GF-D8 (cell line): ENCODE measurements at places on chromosomes 12 and 14.

GRCh38 chr12:81174664-81175063 lies 96.8 kb downstream of the ACSS3 start:
- no peak for DNase-seq

- DNase-seq, result no peak
Observed at GRCh38 chr14:72457641-72458040, 436.3 kb downstream of the DPF3 start.

GRCh38 chr12:63855299-63855698 lies 10.8 kb downstream of the SRGAP1 start:
- no peak for DNase-seq

DNA sequence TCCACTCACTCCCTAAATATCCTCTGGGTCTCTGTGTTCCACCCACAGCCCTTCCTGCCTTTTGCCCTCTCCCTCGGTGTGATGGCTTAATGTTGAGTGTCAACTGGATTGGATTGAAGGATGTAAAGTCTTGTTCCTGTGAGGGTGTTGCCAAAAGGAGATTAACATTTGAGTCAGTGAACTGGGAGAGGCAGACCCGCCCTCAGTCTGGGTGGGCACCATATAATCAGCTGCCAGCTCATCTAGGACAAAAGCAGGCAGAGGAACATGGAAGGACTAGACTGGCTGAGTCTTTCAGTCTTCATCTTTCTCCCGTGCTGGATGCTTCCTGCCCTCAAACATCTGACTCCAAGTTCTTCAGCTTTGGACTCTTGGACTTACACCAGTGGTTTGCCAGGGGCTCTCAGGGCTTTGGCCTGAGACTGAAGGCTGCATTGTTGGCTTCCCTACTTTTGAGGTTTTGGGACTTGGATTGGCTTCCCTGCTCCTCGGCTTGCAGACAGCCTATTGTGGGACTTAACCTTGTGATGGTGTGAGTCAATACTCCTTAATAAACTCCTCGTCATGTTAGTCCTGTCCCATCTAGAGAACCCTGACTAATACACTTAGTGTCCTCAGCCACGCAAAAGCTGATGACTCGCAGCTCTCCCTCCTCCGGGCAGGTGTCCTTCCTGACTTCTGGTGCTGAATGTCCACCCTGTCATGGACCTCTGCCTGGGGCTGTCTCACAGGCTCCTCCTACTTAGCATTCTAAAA lies 5.9 kb downstream of the DGLUCY start:
- no peak for DNase-seq

DNA sequence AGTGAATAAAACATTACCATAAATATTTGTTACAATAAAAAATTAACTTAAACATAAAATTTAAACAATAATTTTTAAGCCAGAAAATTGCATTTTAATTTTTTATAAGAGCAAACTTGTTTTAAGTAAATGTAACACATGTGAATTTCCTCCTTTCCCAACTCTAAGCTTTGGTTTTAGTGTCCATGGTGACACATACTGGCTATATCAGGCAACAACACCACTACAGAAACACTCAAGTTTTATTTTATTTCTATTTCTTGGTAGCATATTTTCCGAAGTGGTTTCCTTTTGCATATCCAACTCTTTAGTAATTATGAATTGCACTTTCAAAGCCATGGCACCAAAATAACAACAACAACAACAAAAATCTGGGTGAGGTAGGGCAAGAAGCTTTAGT lies 2.2 kb downstream of the NELL2 start:
- no peak for DNase-seq

GRCh38 chr12:21643758-21644157 lies 13.9 kb downstream of the LDHB start:
- no peak for DNase-seq

DNA sequence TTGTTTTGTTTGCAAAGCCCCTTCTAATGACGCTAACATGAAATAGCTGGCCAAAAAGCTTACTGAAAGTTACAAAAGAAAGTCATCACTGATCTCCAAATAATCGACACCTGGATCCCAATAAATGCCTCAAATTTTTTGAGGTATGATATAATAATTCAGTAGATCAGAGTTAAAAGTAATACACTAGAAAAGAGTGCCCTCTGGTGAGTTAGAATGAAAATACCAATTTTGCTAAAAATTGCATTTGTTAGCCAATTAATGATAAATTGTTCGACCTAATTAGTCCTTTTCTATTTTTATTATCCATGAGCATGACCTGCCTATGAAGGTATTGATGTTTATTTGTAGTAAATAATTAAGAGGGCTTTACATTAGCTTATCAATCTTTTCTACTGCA lies 78.6 kb downstream of the CEP128 start:
- DNase-seq, result no peak

- no peak for DNase-seq
Observed at GRCh38 chr14:96088074-96088473, 48.9 kb downstream of the C14orf132 start.

GRCh38 chr14:104788873-104789663 lies 6.5 kb downstream of the AKT1 start:
- DNase-seq, result no peak

- DNase-seq, result no peak
Observed at GRCh38 chr12:104741077-104741476, 217.0 kb downstream of the SLC41A2 start.

DNA sequence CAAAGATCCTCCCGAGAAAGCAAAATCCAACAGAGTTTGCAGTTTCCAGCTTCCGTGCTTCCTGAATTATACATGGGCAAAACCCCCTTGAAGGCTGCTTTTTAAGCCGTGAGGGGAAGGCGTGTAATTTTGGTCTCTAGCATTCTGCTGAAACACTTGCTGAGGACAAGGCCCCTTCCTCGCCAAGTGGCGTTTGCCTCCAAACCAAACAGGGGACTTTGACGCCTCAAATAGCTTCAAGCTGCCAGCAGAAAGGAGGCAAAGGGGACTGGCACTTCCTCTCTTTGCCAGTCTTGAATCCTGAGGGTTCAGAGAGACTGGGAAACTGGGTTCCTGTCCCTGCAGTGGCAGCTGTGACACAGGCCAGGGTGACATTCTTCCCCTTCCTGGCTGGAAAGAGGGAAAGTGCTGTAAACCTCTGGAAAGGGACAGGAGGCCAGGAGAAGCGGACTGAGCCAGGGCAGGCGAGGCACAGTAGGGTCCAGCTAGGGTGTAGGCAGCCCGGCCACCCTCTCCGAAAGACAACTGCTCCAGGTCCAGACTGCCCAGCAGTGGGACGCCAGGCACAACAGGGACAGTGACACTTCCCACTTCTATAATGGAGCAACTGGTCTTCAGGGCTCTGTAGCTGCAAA lies 96.2 kb upstream of the MED13L start:
- no peak for DNase-seq

GRCh38 chr14:70882776-70883492 lies 24.3 kb upstream of the PCNX1 start:
- peak; percentile 86 for DNase-seq

- DNase-seq, result no peak
Observed at GRCh38 chr12:33794954-33795353, 227.3 kb upstream of the ALG10 start.

DNA sequence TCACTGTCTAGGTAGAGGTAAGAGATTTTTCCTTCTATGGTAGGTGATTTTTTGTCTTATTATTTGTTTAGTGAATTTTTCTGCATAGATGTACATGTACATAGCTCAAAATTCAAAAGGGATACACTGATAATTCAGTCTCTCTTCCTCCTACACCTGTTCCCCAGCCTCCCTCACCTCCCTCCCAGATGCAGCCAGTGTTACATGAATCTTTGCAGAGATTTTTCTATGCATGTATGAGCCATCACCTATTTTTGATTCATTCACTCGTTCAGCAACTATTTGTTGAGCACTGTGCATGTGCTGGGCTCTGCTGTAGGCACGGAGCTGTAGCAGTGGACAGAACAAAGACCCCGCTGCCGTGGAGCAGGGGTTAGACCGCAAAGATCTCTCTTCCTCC lies 218.9 kb downstream of the AACS start:
- DNase-seq, result no peak

DNA sequence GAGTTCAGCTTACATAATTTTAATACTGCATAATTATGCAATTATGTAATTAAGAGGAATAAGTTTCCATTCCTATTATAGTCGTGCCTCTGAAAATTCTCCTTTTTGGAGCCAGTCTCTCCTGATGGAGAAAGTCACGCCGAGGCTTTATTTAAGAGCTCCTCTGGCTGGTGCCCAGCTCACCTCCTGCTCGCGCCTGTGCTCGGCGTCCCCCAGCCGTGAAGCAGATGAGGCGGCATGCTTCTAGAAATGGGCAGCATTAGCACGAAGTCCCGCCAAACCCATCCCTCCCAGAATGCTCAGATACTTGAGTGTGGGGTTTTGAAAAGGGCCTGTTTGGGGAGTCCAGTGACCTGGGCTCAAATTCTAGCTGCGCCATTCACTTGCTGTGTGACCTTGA lies 153.0 kb downstream of the PHETA1 start:
- no peak for DNase-seq

DNA sequence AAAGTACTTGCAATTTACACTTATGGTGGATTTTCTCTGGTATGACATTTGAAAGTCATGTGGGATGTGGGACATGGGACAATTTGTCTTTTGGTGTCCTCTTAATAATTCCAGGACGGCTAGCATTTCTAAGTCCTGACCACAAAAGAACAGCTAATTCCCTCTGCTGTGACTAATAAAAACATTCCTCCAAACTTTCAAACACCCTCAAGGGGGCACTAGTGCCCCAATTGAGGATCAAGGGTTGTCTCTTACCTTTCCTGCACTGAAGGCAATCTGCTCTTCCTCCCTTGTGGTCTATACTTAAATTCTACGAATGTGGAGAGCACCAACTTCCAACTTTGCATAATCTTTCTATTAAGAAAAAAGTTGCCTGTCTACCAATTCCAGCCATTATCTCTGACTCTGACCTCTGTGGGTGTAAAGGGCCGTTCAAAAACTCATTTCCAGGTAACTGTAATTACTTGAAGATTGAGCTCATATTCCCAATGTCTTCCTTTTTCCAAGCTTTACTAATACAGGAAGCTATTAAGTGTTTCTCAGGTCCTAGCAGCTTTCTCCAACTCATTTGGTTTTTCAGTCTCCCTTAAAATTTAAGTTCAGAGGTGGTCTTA lies 210.2 kb downstream of the PTPRO start:
- DNase-seq, result no peak

GRCh38 chr12:115666168-115666567 lies 611.3 kb downstream of the MED13L start:
- DNase-seq, result no peak

GRCh38 chr12:86663173-86663572 lies 407.0 kb upstream of the MGAT4C start:
- DNase-seq, result no peak

GRCh38 chr14:22598099-22598895 lies at the start of gene ABHD4:
ABHD4 (plus strand) TSS chr14:22598300; CDS start chr14:22598307, 7 bp downstream.
- no peak for DNase-seq

DNA sequence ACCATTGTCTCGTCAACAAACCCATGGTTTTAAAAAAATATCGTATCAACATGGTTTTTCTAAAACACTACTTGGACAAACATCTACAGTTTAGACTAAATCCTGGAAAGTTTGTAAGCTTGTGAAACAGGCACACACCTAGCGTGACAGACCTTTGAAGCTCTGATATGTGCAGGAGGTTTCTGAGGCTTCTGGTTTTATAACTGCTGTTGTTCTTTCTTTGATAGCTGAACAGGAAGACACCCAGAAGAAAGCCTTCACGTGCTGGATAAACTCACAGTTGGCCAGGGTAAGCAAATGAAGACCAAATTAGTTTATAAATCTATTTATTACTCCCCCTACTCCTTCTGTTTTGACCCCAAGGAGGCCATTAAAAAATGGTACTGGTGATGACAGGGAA lies 87.6 kb downstream of the SYNE2 start:
- no peak for DNase-seq

DNA sequence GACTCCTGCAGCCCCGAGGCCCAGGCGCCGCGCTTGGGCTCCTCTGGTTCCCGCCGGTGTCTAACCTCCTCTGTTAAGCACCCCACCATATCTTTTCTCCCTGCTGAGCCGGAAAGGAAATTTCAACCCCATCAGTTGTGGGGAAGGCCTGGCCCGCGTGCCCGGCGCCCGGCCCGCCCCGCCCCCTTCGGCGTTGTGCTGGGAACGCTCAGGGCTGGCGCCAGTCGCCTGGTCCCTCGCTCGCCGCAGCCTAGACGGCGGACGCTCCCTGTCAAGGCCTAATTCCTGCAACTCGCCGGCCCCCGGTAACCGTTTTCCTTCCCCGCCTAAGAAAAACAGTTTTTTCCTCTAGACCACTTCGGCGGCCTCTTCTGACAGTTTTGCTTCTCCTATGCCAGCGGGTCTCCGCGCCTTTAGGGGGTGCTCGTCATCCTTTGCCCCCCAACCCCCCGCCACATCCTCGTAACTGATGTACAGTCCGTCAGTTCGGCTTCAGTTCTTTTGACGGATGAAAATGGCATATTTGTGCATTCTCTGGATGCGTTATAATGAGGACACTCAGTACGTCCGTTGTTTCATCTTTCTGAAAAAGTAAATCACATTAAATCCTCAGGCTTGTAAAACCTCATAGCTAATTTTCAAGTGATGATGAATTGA lies 506 bp upstream of the NAP1L1 start:
- no peak for DNase-seq

- DNase-seq, result no peak
Observed at GRCh38 chr14:59097681-59098080, 90.8 kb upstream of the DAAM1 start.

GRCh38 chr14:89533136-89533535 lies 116.1 kb upstream of the FOXN3 start:
- no peak for DNase-seq

- no peak for DNase-seq
Observed at GRCh38 chr12:26271024-26271423, 75.7 kb downstream of the SSPN start.

DNA sequence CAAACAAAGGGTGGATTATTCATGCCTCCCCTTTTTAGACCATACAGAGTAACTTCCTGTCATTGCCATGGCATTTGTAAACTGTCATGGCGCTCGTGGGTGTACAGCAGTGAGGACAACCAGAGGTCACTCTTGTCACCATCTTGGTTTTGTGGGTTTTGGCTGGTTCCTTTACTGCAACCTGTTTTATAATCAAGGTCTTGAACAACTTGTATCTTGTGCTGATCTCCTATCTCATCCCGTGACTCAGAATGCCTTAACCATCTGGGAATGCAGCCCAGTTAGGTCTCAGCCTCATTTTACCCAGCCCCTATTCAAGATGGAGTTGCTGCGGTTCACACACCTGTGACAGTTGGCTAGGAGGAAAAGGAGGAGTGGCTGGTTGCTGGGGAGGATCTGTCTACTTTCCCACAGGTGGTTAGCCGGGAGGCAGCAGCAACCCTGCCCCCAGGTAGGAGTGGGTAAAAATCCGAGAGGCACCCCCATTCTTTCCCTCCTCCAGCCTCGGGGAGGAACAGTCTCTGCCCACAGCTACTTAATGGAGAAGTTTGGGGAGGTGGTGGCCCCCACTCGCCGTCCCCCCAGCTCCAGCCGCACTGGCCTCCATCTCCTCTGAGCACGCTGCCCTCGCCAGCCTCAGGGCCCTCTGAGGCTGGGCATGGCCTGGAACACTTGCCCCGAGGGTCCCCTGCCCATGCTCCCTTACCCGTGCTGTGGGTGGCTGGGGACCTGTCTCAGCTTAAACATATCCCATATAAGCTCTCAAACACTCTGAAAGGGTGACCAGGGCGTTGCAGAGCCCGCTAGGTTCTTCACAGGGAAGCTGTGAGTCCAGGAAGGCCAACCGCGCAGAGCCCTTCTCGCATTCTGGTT lies 41.7 kb downstream of the SMIM41 start:
- DNase-seq, result no peak
